ENCODE measurements at places on chromosomes 4 and X.

DNA sequence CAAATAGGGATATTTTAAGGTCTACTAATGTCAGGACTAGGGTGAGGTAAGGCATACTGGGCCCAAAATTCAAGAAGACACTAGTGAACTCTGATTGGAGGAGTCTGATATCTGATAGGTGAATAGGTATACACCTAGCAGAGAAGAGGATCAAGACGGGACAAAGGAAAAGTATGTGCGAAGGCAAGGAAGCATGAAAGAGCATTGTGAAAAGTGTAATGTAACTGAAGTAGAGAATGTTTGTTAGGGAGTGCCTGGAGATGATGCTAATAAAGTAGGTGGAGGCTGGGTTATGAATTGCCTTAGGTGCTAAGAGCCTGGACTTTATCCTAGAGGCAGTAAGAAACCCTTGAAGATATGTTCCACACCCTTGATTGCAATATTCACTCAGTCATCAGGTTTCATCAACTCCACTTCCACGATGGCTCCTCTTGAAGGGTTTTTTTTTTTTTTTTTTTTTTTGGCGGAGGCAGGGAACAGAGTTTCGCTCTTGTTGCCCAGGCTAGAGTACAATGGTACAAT is 49.9 kb upstream of the XIAP start:
- DNase-seq: no peak

DNA sequence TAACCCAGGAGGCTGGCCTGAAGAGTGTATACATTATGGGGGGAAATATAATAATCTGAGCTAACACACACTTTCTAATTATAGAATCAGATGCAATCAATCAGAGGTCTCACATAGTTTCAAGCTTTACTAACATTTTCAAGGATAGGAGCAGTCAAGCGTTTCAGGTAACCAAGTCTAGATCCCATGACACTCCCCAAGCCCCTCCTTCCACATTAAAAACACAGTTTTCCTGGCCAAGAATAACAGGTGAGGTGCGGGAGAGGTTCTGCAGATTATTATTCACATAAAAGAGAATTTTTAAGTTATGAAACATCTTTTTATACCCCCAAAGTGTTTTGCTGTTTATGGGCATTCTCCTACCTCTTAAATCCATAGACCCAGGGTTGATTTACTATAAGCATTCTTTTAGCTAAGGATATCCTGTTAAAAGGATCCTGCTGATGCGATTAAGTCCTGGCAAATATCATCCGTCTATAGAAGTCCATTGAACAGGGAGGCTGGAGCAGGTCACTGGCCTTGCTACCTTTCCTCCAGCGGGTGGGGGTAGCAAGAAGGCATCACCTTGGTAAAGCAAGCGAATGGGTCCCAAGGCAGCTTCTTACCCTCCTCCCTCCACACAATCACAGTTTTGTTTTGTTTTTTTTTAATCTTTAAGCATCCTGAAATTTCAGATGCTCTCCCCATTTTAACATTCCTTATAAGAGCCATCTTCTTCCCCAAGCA is 104.7 kb upstream of the GPM6A start:
- no peak for DNase-seq

GRCh38 chr4:64776820-64777219 is 367.6 kb upstream of the TECRL start:
- no peak for DNase-seq

- no peak for DNase-seq
Observed at GRCh38 chr4:113537628-113538027, 223.9 kb downstream of the CAMK2D start.

DNA sequence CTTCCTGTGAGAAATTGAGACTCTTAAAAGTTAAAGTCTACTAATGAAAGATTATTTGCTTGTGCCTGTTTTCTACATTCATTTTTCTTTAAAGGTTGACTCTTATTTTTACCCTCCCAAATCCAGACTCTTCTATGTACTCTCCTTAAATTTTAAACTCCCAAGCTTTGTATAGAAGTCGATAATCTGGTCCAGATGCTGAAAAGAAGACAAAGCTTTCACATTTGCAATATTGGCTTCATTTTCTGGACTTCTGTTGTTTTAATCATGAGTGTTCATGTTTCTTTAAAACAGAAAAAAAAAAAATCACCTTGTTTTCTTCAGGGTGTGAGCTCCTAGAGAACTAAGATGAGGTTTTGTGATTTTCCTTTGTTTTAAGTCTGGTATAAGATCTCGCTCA is 53.2 kb upstream of the TBC1D14 start:
- no peak for DNase-seq

DNA sequence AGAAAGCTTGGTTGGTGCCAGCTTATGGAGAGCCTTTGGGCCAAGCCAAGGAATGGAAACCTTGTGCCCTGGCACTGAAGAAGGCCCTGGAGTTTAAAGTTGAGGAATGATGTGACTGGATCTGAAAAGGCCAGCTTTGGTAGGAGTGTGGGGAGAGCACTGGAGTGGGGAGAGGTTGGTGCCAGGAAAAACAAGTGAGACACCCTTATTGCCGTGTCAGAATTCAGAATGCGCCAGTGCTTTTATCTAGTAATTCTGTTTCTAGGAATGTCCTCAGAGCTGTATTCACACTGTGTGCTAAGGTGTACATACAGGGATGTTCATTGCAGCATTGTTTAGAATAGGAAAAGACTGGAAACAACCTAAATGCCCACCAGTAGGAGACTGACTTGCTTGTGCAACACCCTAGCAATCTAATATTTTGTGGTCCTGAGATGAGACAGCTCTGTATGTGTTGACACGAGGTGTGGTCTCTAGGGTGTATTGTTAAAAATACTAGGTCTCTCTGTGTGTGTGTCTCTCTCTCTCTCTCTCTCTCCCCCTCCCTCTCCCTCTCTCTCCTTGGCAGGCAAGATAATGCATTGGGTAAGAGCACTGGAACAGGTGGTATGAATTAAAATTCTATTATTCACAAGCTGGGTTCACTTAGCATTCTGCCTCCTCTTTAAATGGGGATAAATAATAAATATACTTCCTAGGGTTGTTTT is 107.8 kb downstream of the GATB start:
- DNase-seq: no peak

DNA sequence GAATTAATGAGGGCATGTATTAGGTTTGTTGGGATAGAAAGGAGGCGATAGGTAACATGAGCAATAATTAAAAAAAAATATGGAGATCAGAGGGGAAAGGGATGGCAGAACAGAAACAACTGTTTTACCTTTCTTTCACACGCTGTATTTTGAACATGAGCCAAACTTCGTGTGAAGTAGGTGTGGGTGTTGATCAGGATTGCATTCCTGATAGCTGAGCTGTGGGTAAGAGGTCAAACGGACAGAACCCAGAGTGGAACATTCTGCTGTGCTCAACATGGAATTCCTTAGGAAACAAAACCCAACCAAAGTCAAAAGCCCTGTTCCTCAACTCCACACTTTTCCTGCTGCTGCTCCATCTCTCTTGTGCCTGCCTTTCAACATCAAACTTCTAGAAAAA is 162.5 kb upstream of the CASK start:
- no peak for DNase-seq

- no peak for DNase-seq
Observed at GRCh38 chr4:148850257-148850995, 408.2 kb upstream of the NR3C2 start.

DNA sequence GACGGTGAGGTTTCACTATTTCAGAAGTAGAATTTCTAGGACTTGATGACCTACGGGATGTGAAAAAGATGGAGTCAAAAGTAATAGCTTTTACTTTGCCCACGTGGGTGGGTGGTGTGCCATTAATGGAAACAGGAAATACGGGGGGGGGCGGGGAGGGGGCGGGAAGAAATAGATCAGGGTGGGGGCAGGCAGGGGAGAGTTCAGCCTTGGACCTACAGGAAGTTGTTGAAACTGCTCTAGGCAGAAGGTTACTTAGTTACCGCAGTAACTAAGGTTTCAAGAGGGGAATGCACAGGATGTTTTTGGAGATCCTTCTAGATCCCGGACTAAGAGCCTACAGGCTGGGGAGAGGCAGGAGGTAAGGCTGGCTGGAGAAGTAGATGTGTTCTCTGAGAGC is 3.6 kb upstream of the FHL1 start:
- no peak for DNase-seq

DNA sequence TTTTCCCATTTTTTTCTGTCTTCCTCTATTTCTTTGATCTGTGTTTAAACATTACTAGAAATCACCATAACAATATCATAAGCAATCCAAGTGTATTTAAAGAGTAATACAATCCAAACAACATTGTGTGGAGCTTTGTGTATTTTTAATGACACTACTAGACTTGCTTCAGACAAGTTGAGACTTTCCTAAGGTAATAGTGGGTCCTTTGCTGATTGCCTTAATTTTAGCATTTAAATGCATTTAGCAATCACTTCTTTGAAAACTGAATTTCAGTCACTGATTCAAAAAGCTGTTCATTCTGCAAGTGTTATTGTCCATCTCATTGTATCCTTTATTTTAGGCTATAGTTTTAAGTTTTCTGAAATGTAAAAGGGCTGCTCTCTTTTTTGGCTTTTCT is 804.8 kb downstream of the ADGRL3 start:
- no peak for DNase-seq

DNA sequence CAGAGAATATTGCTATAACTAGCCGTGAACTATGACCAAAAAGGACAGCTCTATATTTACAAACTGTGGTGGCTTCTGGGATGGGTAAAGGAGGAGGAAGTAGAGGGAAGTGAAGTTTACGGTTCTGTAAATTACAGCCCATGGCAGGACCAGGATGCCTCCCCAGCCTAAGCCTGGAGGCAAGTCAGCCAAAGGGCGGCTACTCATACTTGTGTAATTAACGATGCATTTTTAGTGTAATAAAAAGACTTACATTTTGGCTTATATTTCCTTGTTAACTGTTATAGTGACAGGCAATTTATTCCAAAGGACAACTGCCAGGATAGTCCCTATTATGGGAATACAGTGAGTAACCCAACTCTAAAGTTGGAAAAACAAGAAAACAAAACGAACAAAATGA is 139.9 kb upstream of the OTUD4 start:
- no peak for DNase-seq

GRCh38 chr4:41207291-41207831 is 7.0 kb downstream of the APBB2 start:
- DNase-seq: no peak

- DNase-seq: no peak
Observed at GRCh38 chr4:19230906-19231545, 1020.7 kb upstream of the SLIT2 start.

- peak; percentile 74 for DNase-seq
Observed at GRCh38 chr4:158958489-158959270, 144.2 kb upstream of the RAPGEF2 start.

- DNase-seq: no peak
Observed at GRCh38 chrX:109753256-109753655, 20.2 kb upstream of the ACSL4 start.

DNA sequence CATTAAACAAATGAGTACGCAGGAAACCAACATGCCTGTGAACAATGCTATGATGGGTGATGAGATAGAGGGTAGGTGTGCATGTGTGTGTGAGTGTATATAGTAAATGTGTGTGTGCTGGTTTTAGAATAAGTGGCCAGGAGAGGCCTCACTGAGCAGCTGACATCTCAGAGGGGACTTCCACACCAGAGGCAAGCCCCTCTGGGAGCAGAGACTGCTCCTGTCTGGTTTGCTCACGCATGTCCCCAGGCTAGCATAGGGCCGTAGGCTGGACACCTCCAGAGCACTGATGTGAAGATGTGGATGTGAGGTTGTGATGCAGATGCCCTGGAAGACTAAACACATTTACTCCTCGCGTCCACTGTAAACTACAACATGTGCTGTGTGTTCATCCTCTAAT is 104.5 kb downstream of the DRD5 start:
- no peak for DNase-seq

DNA sequence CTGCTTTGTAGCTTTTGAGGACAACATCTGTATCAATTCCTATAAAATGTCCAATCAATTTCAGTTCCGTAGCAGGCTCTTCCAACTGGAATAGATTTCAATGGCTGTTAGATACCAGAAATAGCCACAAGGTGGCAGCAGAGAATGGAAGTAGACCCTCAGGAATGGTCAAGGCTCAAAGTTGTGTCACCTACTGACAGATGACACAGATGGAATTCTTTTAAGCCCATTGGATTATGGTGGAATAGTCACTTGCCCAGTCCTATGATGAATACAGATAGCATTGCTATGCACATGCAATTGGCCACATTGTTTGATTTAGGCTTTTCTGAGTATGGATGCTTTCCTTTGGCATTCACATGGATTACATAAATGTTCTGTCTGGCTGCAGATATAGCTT is 130.4 kb upstream of the RADX start:
- peak; percentile 31 for DNase-seq

DNA sequence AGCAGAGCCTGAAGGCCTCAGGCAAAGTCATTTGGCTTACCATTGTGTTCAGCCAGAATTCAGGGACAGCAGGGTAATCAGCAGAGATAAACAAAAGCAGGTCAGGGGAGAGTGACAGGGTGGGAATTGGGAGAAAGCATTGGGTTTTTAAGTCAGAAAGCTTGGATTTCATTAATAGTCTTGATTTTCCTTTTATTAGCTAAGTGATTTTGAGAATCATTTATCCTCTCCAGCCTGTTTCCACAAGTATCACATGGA is 410.1 kb downstream of the HNRNPD start:
- DNase-seq: no peak

- no peak for DNase-seq
Observed at GRCh38 chrX:92232182-92232581, 453.0 kb downstream of the PCDH11X start.

DNA sequence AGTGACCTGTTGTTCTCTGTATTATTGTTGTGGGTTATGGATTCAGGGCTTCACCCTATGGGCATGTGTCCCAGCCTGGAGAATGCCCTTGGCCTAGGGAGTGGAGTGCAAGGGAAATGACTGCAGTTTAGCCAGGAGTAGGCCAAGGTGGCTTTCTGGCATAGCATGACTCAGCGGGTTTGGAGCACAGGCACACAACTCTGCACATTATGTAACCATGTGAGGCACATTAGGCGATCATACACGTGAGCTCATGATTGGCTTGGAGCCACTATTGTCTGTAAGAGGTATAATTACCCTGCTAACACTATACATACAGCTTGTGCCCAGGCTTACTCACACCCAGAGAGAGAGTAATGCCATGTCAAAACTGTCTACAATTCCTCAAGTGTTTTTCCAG is 35.1 kb upstream of the TACR3 start:
- DNase-seq: no peak

GRCh38 chrX:130080791-130081367 is 29.4 kb downstream of the ELF4 start:
- DNase-seq: no peak

GRCh38 chr4:24303926-24304325 is 280.4 kb downstream of the DHX15 start:
- peak; percentile 68 for DNase-seq

GRCh38 chr4:178611062-178611461 is 1168.8 kb upstream of the AGA start:
- no peak for DNase-seq

- DNase-seq: no peak
Observed at GRCh38 chr4:172750910-172751309, 417.7 kb upstream of the GALNT7 start.

Data from foreskin melanocyte (primary cell).